ENCODE measurements at places on chromosomes 11 and 22.

GRCh38 chr22:49735411-49735900 is 92.2 kb downstream of the BRD1 start:
- peak; percentile 27 for DNase-seq

- DNase-seq, result no peak
Observed at GRCh38 chr22:32023251-32023827, 19.7 kb upstream of the SLC5A1 start.

DNA sequence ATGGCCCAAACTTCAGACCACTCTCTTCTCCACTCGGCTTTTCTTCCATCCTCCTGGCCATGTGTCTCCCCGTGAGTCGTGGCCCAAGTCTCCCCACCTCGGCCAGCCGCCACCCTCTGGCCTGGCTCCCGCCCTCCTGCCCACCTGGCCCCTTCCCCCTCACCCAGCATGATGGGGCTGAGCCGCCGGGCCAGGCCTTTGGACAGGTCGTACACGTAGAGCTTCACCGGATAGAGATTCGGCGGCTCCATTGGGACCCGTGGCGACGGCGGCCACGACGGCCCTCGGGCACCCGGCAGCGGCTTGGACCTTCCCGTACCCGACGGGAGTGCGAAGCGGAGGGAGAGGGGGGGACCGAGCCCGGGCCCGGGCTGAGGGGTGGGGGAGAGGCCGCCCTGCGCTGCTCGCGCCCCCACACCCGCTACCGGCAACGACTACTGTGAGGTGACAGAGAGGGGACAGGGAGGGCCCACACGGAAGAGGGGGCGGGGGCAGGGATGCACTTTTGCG is at the start of gene DESI1:
DESI1 (minus strand) TSS at position 455 of the 510 bp plus-strand sequence; CDS start at position 251, 204 bp downstream.
- no peak for DNase-seq

DNA sequence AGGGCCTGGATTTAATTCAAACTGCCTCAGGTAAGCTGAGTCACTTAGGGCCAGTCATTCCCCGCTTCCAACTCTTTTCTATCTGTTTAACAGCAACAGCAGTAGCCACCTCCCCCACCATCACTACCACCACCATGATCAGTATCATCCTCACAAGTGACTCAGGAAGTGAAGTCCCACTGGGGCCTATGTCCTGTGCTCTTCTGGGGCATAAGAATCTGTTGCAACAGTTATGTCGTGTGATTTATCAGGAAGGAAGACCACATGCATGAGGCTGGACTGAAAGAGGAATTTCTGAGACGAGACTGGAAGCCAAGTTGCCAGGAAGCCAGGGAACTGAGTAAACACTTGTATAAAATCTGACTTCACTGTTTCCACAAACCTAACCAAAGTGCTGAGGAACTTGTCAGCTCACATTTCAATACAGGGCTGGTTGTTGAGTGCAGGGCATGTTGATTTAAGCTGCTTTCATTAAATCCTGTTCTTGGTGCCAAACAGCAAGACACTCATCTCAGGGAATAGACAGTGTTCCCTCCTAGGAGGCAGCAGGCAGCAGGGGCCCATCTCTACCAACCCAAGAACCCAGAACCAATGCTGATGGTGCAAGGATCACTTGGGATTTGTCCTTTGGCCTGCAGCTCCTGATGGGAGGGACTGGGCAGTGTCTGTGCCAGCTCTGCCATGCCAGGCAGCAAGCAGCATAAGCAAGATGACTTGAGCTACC is 226.7 kb upstream of the NARS2 start:
- no peak for DNase-seq

DNA sequence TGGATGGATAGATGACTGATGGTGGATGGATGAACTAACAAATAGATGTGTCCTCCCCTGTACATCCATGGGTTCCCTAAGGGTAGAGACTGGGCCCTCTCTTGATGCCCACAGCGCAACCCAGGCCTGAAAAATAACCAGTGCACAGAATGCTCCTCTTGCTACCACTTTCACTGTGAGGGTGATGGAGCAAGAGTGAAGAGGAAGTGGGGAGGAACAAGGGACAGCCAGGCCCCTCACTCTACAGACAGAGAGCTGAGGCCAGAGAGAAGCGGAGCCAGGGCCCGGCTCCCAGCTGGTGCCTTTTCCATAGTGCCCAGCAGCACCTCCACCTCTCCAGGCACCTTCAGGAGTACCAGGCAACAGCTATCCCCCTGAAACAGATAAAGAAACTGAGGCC is 67.7 kb downstream of the THAP12 start:
- DNase-seq, result no peak

- DNase-seq, result no peak
Observed at GRCh38 chr11:83259559-83259958, 26.6 kb downstream of the CCDC90B start.

DNA sequence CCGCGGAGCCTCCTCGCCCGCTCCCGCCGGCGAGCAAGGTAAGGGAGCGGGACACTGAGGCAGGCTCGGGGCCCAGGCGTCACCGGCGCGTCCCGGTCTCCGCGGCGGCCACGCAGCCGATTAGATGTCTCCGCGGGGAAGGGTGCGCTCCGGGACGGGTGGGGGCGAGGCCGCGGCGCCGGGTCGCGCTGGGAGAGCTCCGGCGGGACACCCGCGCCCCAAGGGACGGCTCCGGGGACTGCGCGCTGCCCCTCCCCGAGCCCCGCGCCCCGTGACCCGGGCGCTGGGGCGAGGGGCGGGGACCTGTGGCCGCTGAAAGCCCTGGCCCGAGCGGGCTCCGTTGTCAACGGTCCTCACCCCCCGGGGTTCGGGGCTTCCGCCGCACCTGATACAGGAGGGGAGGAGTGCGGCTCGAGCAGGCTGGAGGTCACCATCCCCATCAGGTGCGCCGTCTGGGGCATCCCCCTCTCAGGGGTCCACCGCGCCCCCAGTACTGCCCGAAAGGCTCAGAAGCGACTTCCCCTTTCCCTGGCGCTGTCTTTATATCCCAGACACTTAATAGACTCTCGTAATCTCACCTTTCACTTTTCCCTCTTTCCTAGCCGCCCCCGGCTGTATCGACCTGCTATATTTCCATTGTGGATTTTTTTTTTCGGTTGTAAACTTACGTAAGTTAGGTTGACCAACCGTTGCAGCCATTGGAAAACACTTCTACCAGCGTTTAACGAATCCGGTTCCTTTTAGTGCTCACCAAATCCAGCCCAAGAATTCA is 573 bp downstream of the PPFIA1 start:
- peak; percentile 1 for DNase-seq

- no peak for DNase-seq
Observed at GRCh38 chr11:112805658-112806057, 155.6 kb upstream of the NCAM1 start.

DNA sequence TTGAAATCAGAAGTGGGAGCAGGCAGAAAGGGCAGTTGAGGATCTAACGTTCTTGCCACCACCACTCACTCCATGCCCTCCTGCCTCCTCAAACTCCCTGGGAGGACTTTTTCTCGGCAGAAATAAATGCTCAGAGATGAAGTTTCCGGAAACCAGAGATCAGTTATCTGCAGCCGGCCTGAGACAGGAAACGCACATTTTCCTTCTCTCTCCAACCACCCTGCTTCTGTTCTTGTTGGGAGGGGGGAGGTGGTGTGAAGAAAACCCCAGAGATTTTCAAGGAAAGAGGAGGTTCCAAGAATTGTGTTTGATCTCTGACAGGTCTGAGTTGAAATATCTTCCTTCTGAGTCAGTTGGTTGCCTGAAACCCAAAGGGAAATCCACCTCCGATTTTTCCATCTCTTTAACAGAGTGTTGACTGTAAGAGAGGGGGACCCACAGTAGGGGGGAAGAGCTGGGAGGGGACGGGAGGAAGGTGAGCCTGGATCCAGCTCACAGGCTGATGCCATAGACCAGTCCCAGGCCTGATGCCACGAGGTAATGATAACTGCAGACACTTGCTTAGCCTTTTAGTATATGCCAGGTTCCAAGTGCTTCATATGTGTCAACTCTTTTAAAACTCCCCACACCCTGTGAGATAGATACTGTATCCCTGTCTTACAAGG is 100.8 kb downstream of the TRAF6 start:
- no peak for DNase-seq

DNA sequence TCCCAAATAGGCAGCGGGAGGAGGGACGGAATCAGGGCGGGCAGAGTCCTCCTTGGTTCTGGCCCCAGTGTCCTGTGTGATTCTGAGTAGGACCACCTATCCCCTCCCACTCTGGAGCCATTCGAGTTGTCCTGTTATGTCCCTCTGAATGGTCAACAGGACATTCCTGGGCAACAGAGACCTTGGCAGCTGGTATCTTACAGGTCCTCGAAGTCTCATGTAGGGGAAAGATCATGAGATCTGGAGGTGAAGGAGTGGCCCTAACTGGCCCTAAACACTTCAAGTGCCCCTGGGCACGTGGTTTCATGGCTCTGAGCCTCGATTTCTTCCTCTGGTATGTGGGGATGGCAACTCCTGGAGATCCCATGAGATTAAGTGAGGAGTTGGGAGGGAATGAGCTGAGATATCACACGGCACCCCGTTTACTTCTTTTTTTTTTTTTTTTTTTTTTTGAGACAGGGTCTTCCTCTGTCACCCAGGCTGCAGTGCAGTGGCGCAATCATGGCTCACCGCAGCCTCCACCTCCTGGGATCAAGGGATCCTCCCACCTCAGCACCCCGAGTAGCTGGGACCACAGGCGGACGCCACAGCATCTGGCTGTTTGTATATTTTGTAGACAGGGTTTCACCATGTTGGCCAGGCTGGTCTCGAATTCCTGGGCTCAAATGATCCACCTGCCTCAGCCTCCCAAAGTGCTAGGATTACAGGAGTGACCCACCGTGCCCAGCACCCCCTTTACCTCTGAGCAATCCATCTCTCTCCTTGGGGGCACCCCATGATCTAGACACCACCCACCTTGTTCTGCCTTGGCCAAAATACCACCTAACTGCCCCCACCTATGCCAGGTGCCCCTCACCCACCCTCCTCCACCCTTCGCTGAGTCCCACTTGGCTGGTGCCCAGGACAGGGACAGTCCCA is 6.8 kb downstream of the LIF start:
- no peak for DNase-seq

GRCh38 chr22:43246188-43246587 is 59.3 kb upstream of the TTLL12 start:
- DNase-seq, result no peak

DNA sequence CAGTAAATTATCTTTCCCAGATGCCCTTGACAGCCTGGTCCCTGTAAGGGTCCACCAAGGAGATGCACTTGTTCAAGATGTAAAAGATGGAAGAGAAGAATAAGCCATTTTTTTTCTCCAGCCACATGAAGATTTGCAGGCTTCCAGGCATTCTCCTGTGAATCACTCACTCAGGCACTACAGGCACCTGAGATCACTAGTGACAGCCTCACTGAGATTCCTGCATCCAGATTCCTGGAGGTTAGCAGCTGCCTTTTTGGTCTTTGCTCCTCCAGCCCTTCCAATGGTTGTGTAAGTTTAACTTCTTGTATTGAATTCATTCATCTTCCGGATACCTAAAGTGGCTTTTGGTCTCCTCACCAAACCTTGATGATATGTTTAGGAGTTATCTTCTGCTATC is 630.2 kb upstream of the CADM1 start:
- no peak for DNase-seq

- DNase-seq, result no peak
Observed at GRCh38 chr22:27995801-27996528, 76.9 kb upstream of the PITPNB start.

- no peak for DNase-seq
Observed at GRCh38 chr11:131977854-131978253, 607.4 kb downstream of the NTM start.

DNA sequence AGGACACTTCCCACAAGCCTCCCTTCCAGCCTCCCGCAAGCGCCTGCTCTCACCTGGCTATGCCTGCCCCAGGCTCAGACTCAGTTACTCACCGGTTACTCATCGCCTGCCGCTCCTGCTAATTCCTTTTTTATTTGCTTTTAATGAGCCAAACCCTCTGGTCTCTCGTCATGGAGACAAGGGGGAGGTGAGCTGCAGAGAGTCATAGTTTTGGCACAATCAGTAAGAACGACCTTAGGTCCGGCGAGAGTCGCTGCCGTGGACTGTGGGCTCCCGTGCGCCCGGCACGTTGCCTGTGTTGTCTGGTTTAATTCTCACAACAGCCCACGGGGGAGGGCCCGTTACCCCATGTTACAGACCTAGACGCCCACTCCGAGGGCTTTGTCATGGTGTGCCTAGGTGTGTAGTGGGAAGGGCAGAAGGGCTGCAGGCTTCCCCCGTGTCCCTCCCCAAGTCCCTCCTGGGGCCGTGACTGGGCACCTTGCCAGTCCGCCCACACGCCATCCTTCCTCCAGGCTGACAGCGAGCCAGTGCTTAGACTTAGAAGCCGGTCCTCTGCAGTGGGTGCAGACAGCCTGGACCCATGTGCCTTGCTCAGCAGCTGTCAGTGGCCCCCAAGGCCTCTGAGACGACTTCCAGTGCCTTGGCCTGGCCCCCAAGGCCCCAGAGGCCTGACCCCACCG is 42.2 kb downstream of the WNT7B start:
- no peak for DNase-seq

GRCh38 chr11:71223081-71223405 is 29.3 kb downstream of the SHANK2 start:
- no peak for DNase-seq

DNA sequence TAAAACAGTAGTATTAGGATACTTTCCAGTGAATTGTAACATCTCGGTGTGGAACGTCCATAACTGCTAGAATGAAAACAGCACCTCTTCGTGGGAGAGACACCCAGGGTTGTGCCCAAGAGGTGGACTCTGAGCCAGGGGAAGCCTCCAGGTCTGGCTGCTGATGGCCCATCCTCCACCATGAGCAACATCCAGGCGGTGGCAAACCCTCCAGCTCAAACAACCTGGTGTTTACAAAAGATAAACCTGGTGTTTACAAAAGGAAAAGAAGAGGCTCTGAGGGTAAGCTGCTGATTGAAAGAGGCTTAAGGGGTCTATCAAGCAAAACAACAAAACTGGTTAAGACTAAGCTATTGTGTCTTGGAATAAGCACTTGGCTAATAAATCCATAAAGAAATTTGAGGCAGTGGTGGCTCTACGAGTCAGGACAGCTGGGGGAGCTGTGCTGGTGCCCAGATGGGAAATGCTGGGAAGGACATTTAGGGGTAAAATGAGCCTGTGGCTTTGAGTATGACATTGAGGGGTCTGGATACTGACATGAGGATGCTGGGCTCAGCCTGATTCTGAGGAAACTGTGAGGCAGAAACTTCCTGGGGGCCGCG is 909.0 kb downstream of the BRD1 start:
- DNase-seq, result no peak

DNA sequence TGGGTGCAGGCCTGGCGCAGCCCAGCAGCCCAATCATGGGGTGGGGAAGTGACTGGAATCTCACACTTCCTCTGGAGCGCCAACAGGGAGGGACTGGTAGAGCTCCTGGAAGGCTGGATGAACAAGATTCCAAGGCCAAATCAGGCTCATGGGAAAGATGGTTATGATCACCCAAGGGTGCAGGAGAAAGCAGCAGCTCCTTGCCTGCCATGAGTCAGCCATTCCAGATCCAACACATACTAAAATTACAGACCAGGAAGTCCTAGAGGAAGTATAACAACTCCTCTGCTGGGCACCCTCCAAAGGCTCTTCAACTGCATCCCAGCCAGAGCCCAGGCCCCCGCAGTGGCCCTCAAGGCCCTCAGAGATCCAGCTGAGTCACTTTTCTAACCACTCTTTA is 427.3 kb downstream of the TENM4 start:
- no peak for DNase-seq

GRCh38 chr11:2213890-2214526 is 42.4 kb upstream of the TH start:
- DNase-seq, result no peak

GRCh38 chr22:47566491-47566890 is 804.0 kb downstream of the TBC1D22A start:
- DNase-seq, result no peak
